ENCODE measurements at places on chromosomes 3 and 15.

GRCh38 chr3:153043729-153044328 lies 118.2 kb upstream of the RAP2B start:
- no peak for DNase-seq

- DNase-seq, result no peak
Measured at GRCh38 chr3:128681369-128681829, 30.8 kb upstream of the RPN1 start.

DNA sequence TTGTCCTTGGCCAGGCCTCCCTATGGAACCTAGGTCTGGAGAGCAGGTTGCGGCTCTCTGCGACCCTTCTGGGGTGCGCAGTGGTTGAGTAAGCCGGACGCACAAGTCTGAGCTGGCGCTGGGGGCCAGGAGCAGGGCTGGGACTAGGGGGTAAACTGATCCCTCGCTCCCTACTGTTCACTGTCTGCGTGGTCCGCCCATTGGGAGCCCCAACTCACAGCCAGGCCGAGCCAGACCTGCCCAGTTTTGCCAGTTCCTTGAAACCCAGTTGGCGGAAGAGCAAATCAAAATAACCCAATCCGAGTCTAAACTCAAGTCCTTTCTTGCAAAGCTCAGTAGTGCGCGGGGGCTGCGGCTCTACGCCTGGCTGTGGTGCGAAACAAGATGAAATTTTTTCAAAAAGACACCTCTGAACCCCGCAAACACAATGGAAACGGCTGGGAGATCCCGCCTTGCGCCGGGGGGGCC lies 17.5 kb downstream of the RGMA start:
- DNase-seq, result no peak

- DNase-seq, result no peak
Measured at GRCh38 chr3:103991-104390, 92.6 kb upstream of the CHL1 start.

GRCh38 chr3:50584391-50584790 lies 15.1 kb downstream of the HEMK1 start:
- DNase-seq, result no peak

DNA sequence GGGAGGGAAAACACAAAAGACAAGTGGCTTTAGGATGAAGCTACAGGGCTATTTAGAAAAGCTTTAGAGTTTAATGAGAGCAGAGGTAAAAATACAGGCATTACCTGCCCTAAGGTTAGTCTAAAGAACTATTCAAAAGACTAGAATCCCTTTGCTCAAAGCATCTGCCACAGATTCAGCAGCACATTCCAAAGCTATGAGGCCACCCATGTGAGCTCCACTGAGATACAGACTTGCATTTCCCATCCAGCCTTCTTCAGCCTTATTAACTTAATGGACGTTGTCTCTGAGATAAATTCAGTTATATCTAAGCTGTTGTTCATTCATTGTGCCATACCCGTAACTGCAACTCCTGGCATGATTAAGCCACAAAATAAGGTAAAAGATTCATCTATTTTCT lies 25.4 kb downstream of the CXCR6 start:
- DNase-seq, result no peak

DNA sequence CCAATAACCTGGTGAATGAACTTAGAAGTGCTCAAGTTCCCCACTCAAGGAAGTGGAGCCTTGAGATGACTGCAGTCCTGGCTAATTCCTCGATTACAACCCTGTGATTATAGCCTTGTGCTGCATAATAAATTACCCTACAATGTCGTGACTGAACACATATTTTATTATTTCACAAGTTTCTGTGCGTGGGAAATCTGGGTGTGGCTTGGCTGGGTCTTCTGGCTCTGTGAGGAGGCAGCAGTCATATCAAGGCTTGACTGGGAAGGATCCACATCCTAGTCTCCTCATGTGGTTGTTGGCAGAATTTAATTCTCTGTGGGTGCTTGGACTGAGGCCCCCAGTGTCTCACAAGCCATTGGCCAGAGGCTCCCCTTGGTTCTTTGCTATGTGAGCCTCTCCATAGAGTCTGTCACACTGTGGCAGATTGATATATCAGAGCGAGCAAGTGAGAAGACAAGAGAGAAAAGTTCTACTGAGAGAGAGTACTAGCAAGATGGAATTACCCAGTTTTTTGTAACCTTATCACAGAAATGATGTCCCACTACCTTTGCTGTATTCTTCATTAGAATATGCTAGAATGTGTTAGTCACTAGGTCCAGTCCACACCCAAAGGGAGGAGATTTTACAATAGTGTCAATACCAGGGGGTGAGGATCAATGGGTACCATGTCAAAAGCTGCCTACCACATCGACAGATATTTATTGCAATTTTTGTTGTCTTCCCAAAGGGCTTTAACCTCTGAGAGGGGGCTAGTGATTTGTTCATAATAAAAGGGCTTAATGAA lies 102.8 kb upstream of the TBC1D5 start:
- DNase-seq, result no peak

- no peak for DNase-seq
Measured at GRCh38 chr3:127630811-127631714, 2.1 kb downstream of the PODXL2 start.
